ENCODE measurements at places on chromosomes 7 and 10.

DNA sequence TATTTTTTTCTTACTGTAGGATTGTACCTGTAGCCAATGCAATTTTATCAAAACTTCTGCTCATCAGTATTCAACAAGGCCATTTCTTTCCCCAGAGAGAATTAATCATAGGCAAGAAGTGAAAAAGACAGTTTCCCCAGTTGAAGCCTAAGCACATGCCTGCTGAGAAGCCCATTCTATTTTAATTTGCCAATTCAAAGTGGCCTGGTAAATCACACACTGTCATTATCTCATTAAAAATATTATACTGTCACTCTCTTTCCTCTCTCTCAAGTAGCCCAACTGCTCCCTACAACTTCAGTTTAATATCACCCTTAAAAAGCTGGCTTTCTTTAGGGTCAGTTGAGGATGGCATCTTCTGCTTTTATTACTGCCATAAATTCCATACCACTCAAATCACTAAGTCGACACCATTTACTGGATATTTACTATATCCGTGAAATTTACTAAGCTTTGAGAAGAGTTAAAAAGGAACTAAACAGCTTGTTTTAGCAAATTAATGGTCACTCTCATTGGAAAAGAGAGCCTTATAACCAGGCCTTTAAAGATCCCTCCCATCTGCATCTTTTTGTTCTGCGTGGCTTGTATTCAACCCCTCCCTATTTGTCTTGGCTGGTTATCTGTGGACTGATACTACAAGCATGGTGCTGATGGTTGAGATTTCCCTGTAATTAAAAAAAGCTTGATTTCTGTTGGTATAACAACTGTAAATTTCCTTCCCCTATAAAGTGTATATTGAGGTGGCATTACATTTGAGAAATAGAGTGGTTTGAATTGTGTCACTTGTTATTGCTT, 30.6 kb downstream of the COL28A1 start:
- no peak for DNase-seq

- no peak for DNase-seq
These were observed 319.6 kb downstream of the AHR start for GRCh38 chr7:17617857-17618651.

GRCh38 chr10:88971221-88972061, 18.9 kb upstream of the ACTA2 start:
- DNase-seq: no peak

DNA sequence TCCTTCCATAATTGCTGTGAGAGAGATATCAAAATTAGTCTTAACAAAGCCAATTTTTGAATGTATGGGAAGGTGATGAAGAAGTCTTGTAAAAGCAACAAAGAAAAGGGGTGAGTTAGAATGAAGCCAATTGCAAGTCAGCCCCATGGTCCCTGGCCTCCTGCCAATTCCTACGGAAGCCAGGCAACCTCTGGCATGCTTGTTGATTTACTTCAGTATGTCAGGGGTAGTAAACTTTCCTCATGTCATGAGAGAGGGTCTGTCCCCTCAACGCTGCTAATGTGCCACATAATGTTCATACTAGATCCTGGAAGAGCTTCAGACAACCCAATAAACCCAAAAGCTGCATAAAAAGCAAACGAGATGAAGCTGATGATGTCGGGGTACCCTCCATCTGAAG, 159.1 kb upstream of the YAE1 start:
- DNase-seq: no peak

DNA sequence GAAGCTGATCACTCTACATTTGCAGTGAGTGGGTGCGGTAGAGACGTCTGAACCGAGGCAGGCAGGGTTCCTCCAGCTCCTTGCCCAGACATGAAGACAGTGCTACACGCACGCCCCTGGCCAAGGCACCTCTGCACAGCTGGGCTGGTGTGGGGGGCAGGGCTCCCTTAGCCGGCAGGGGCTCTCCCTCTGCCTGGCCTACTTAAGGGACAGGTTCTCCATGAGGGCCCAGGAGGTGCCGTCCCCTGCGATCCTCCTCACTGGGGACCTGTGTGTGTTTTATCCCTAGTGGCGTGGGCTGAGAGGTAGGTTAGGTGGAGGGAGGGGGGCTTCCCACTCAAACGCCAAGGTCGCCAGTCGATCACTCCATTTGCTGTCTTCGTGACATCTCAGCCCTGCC, 35.3 kb downstream of the IL15RA start:
- DNase-seq: no peak

GRCh38 chr7:24609570-24609969, 36.3 kb downstream of the PALS2 start:
- DNase-seq: no peak

DNA sequence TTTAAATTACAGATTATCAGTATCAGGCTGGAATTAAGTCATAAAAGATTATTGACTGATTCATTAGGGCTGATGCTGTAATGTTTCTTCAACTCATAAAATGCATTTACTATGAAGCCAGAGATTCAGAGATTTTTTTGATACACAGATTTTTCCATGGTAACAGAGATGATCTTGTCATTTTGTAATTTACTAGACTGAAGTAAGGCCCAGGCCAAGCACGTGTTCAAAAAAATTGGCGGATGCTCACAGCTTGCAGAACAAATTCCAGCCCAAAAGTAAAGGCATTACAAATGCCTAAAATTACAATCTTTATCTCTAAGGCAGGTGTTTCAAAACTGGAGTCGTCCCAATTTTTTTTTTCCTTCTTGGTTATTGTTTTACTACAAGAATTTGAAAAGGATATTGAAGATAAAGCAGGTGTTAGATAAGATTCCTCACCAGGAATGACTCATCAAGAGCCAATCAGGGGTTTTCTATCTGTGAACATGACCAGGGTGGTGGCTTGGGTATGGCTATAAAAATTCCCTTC, 78.4 kb upstream of the MEOX2 start:
- no peak for DNase-seq

DNA sequence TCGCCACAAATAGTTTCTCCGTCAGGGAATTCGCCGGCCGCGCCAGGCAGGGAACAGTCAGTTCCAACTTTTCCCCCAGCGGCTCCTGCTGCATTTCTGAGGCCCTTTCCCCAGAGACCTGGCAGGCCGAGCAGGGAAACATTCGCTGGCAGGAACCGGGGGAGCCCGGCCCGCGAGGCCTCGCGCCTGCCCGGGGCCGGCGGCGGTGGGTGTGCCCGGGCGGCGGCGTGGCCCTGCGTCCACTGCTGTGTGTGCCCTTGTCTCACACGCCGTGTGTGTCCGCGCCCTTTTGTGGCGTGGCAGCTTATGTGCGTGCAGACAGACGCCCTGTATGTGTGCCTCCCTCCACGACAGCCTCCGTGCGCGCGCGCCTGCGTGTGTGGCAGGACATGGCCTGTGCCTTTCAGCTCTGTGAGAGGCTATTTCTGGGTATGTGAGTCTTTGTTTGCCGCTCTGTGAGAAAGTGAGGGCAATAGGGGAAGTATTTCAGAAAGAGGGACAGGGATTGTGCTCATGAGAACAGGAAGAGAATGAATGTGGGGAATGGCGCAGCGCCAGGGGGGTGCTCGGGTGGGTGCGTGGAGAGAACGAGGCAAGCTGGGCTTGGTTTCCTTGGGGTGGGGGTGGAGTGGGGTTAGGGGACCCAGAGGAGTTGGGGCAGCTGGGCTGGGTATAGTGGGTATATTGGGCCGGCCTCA, 689 bp upstream of the SMARCD3 start:
- DNase-seq: peak; percentile 25

- no peak for DNase-seq
These were observed 5.5 kb downstream of the DNTT start for GRCh38 chr10:96309628-96310320.

- DNase-seq: peak; percentile 51
These were observed 17.6 kb downstream of the ANXA11 start for GRCh38 chr10:80187465-80188409.

DNA sequence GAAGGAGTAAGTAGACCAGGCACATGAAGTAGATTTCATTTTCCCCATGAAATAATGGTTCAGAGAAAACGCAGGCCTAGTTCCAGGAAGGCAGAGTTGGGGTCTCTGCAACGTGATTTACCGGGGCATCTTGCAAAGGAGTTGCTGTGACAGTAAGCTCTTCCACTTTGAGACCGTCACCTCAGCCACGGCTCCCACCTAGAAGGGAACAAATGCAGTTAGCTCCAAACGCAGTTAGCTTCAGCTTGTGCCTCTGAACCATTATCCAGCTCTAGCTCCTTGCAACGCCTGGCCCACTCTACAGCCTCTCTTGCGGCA, 7.0 kb upstream of the MYO1G start:
- no peak for DNase-seq

DNA sequence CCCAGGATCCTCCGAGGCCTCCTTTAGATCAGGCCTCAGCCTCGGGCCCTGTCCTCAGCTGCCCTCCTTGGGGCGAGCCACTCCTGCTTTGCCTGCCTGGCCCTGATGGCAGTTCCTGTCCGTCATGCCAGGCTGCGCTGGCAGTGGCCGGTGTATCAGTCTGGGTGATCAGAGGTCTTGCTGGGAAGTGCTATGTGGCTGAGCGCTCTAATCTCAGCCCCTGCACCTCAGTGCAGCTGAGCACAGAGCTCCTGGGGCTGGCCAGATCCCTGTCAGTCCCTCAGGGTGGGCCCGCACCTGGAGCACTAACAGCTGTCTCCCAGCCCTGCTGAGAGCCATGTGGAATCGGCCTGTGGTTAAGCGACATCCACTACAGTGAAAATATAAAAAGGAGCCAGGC, 14.8 kb upstream of the CFAP46 start:
- DNase-seq: no peak

- DNase-seq: no peak
These were observed 25.6 kb upstream of the PLEKHA1 start for GRCh38 chr10:122348935-122349361.

DNA sequence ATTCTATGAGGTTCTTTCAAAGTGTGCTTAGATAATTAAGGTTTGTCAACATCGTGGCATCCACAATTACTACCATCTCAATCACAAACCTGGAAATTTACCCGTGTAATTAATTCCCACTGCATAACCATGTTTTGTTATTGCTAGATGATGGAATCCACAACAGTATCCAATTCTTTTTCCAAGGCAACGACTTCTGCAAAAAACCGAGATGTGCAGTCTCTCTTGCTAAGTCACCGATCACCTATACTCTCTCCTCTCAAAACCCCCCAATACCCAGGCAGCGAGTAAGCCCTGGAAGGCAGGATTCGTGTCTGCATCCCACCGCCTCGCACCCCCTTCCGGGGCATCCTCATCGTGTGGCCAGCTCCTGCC, 678 bp upstream of the EIF4H start:
- DNase-seq: no peak

GRCh38 chr7:103148131-103148993, 537 bp downstream of the NAPEPLD start:
- peak; percentile 8 for DNase-seq

- no peak for DNase-seq
These were observed 78.7 kb upstream of the MKLN1 start for GRCh38 chr7:131249003-131249402.

DNA sequence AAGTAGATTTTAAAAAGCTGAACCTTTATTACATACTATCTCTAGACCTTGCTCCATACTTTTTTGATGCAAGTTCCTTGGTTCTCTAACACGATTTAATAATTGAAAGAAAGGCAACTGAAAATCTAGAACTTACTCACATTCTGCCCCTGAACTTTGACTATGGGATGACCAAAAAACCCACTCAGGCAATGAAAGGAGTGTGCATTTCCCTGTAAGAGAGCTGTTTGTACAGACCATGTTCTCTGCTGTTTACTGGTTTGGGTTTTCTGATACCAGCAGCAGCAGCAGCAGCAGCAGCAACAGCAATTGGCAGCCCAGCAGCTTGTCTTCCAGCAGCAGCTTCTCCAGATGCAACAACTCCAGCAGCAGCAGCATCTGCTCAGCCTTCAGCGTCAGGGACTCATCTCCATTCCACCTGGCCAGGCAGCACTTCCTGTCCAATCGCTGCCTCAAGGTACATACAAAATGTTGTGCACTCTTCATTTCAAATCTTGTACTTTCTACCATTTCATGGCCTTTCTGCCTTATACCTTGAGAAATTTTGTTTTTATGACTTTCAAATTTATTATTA, 216.7 kb downstream of the FOXP2 start:
- DNase-seq: peak; percentile 17

DNA sequence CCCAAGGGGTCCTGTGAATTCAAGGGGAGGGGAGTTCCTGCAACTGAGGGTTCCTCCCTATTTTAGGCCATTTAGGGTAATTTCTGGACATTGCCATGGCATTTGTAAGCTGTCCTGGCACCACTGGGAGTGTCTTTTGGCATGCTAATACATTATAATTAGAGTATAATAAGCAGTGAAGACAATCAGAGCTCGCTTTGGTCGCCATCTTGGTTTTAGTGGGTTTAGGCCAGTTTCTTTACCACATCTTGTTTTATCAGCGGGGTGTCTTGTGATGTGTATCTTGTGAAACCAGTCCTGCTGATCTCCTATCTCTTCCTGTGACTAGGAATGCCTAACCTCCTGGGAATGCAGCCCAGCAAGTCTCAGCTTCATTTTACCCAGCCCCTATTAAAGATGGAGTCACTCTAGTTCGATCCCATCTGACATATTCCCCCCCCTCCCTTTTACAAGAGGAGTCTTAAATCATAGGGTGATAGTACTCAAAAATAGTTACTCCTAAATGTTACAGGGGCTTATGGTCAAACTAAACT, 43.2 kb downstream of the SVOPL start:
- no peak for DNase-seq

- no peak for DNase-seq
These were observed 76.0 kb downstream of the CALD1 start for GRCh38 chr7:134855442-134855841.

GRCh38 chr10:89426230-89426868, 12.0 kb downstream of the IFIT5 start:
- peak; percentile 58 for DNase-seq

- no peak for DNase-seq
These were observed 205.5 kb upstream of the CDC14C start for GRCh38 chr7:48718731-48719378.

DNA sequence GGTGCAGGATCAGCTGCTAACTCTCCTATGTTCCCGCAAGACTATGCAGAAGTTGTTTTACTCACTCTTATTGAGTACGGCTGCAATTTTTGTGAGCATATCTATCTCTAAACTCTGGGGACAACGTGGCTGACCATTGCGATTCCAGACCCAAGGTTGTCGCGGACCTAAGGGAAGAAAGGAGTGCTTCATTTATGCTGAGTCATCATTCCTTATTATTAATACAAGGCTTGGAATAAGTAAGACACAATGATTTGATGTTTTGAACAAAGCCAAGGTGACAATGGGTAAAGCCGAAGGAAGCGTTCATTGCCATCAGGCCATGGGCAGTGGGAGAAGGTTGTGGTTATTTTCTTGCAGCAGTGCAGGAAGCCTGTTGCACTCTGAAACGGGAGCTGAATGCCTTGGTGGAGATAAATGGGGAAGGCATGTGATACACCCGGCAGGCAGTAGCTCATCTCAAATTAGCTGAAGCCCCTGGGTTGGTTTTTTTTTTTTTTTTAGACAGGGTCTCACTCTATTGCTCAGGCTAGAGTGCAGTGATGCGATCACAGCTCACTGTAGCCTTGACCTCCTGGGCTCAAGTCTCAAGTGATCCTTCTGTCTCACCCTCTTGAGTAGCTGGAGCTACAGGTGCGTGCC, 605.7 kb downstream of the TYW1 start:
- DNase-seq: no peak

DNA sequence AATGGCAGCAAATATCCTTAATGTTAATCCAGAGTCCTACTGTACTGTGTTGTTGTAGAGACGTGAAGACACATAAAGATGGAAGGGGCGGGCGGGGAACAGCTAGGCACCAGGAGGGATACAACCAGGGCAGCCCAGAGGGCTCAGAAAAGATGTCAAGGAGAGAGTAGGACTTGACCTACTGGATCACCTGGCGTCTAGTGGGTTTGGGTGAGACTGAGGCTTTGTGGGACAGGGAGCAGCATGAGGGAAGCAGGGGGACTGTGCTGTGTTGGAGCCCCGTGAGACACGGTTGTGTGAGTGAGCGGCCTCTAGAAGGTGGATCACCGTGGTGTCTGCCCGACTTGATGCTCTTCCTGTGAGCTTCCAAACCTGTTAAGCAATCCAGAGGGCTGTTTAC, 68.0 kb downstream of the PTPRE start:
- DNase-seq: no peak
